Stimulated activated CD8-positive, alpha-beta memory T cell treated with anti-CD3 and anti-CD28 coated beads, Interleukin-4, amount 100 ng/mL, for 4 hours (primary cell): ENCODE measurements at places on chromosomes 12 and 14.

DNA sequence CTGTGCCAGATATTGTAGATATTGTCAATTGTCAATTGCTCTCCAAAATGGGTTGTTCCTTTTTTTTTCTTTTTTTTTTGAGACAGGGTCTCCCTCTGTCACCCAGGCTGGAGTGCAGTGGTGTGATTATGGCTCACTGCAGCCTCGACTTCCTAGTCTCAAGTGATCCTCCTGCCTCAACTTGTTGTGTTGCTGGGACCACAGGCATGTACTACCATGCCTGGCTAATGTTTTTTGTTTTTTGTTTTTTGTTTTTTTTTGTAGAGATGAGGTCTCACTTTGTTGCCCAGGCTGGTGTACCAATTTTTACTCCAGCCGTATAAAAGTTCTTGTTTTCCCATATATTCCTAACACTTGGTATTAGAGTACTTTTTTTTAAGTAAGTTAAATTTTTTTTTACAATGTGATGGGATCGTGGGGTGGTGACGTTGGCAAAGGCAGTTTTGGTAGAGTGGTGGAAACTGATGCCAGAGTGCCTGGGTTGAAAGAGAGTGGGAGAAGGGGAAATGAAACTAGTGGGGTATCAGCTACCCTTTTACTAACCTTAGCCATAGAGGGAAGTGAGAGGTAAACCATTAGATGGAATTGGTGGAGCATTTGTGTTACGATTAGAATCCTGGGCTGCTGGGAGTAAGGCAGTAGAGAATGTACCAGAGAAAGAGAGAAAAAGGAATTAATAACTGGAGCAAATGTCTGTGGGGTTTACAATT, 33.0 kb upstream of the CFAP54 start:
- no peak for DNase-seq

DNA sequence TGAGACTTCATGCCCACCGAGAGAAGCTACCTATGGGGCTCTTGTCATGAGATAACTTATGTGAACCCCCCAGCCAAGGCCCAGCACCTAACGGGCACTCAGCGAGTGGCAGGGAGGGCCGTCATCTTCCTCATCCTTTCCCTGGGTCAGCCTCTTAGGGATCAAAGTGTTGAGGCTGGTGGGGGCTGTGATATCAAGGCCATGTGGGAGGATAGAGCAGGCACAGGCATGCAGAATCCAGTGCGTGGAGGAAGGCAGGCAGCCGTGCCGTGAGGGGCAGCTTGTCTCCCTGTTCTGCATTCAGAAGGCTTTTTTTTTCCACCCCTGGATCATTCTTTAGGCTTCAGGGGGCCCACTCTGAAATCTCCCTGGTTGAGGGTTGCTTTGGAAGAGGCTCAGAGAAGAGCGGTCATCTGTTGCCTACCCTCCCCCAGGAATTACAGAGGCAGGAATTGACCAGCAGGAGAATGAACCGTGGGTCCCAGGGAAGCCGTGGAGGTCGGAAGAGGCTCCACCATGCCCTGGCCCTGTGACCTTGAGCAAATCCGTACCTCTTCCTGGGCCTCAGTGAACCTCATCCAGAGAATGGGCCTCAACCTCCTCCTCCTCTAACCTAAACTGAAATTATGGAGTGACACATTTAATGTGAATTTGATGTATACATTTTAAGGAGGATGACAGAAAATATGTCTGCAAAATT, 62.8 kb downstream of the BEGAIN start:
- no peak for DNase-seq

GRCh38 chr14:53127151-53127550, 26.0 kb downstream of the DDHD1 start:
- no peak for DNase-seq

DNA sequence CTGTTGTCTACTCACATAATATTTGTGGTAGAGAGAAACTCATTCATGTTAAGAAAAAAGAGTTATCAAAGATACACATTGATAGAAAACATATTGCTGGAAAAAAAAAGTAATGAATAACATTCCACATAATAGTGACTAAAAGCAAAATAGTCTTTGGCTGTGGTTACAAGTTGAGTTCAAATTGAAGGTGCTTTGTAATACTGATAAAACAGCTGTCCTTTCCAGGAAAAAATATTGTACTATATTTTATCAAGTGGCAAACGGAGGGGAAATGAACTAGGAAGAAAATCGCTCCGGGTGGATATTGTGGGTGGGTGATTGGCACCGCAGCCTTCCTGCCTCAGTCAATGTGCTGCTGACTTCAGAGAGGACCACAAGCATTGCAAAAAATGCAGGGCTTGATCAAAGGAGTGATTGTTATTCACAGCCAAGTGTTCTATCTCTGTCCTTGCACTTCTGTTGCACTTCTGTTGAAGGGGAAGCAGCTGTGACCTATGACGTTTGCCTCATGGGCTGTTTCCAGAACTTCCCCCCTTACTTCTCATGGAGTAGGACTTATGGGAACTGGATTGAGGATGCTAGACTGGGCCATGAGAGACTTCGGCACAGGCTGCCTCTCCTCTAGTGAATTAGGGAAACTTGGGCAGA, 114.4 kb downstream of the VRK1 start:
- no peak for DNase-seq

GRCh38 chr12:617304-617915, 45.8 kb downstream of the NINJ2 start:
- DNase-seq: no peak
